ACHN (cell line): ENCODE measurements at places on chromosomes 2 and 18.

- DNase-seq, result no peak
These were observed 188.6 kb downstream of the ARL4C start for GRCh38 chr2:234308073-234308812.

GRCh38 chr2:225196579-225196978 is 154.3 kb upstream of the DOCK10 start:
- DNase-seq, result no peak

DNA sequence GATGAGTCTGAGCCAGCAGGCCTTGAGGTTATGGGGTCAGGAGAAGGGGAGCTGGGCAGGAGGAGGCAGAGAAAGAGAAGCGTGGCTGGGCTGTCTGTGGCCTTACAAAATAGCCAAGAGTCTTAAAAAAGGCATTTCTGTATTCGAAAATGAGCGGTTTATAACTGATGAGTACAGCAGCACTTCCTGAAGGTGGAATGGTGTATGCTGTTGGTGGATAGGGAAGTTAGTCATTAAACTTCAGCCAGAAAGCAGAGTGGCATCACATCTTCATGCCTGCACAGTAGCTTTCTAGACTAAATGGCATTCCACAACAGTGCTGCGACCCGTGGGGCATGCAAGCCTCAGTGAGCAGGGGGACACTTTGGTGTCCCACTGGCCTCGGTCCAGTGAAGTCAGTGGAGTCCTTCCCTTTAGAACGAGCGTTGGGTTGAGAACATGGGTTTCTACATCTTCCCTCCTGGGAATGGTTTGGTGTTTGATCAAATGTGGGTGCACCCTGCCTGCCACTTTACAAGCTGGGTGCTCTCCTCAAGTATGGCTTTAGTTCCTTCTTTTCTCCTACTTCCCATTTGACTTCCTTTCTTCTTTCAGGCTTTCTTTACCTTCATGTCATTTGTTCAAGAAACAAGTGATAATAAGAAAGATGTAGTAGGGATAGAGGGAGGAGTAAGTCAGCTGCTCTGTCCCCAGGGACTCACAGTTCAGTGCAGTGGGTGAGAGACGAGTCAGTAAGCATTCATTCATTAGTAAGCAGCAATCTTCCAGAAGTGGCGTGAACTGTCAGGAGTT is 96.3 kb downstream of the ARMC9 start:
- no peak for DNase-seq

- DNase-seq, result no peak
These were observed 164.3 kb downstream of the RPIA start for GRCh38 chr2:88855620-88856408.

GRCh38 chr18:53219853-53220252 is 879.9 kb downstream of the DCC start:
- DNase-seq, result no peak

- no peak for DNase-seq
These were observed 521.2 kb downstream of the NYAP2 start for GRCh38 chr2:225920621-225921220.

DNA sequence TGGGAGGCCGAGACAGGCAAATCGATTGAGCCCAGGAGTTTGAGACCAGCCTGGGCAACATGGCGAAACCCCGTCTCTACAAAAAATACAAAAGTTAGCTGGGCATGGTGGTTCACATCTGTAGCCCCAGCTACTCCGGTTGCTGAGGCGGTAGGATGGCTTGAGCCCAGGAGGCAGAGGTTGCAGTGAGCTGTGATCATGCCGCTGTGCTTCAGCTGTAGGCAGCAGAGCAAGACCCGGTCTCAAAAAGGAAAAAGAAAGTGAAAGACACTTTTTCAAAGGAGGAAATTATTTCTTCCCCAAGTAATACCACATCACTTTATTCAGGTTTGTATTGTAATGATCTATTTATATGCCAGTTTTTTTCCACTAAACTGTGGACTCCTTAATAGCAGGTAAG is 35.7 kb upstream of the TAF4B start:
- peak; percentile 39 for DNase-seq

DNA sequence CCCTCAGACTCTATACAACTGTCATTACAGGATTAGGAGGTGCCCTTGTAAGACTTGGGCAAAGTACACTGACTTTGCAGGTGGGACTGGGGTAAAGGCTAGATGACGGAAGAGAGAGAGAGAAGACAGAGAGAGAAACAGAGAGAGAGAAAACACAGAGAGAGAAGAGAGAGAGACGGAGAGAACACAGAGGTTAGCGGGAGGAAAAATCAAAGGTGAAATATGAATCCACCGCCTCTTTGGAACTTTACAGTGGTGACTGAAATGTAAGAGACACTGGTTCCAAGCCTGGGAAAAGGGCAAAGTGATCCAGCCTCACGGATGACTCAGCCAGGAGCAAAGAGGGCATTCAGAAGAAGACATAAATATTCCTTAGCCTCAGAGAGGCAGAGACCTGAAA is 25.1 kb upstream of the CAB39 start:
- peak; percentile 36 for DNase-seq
